ENCODE measurements at places on chromosomes 3 and 15.

- DNase-seq: no peak
Measured at GRCh38 chr15:91357011-91357410, 257.0 kb downstream of the SV2B start.

GRCh38 chr3:179560791-179561190 lies 1.9 kb upstream of the ACTL6A start:
- no peak for DNase-seq

- no peak for DNase-seq
Measured at GRCh38 chr3:141058996-141059395, 7.8 kb downstream of the SPSB4 start.

DNA sequence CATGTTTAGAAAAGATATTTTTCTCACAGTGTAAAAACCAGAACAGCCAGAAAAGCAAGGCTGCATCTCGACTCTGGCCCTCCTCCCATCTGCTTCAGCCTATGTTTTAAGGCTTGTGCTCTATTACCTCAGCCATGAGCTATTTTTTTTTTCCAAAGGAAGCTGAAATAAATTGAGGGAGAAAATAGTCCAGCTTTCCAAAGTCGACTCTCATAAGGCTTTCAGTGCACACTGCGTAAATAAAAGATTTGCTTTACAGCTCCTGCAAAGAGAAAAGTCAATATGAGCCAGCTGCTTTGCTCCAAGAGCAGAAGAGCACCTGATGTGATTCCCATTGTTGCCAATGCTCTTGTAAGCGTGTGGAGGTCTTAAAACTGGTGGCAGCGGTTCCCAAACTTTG lies 26.7 kb downstream of the SCG3 start:
- DNase-seq: no peak

- no peak for DNase-seq
Measured at GRCh38 chr3:29515451-29515850, 234.6 kb downstream of the RBMS3 start.

DNA sequence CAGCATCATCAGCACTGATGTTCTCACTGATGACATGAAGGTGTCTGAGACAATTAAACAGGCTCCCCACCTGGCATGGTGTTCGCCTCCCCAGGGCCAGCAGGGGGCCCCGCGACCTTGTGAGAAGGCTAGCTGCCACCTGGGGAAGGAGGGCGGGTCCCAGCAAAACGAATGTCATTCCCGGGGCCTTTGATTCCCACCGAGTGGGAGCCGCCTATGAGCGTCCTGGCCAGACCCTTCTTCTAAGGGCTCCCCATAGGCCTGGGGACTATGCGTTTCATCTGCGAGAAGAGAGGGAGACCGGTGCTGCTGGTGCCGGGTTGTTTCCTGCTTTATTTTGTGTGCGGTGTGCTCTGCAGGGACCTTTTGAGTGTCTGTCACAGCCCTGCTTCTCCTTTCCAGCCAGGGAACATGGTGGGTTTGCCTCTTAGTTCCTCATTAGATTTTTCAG lies 20.5 kb upstream of the MINDY4B start:
- peak; percentile 48 for DNase-seq

- DNase-seq: no peak
Measured at GRCh38 chr3:106482451-106482850, 613.6 kb upstream of the CBLB start.

GRCh38 chr3:65776494-65776893 lies 262.2 kb downstream of the MAGI1 start:
- DNase-seq: no peak

DNA sequence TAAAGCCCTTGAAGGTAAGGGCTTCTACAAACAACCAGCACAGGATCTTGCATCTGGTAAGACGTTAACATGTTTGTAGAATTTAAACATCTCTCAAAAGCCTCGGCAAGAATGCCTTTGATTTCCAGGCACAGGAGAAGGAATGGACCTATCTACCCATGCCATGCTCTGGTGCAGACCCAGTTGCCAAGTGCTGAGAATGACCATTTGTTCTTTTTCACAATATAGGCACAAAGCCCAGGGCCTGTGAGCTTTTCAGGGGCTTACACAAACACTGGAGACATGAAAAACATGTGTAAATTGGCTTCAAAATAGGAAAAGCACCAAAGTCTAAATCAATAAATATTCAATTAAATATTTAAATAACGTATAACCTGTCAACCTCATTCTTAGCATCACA lies 266.9 kb upstream of the TTC14 start:
- DNase-seq: no peak

DNA sequence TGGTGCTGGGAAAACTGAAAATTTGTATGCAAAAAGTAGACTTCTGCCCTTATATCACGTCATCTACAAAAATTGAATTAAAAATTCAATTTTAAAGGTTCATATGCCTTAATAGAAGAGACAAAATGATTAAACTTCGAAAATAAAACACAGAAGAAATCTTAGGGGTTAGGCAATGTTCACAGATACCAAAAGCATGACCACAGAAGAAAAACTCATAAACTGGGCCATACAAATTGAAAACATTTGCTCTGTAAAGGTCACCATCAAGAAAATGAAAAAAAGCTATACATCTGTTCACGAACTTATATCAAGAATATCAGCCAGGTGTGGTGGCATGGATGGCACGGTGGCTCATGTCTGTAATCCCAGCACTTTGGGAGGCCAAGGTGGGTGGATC lies 245.1 kb downstream of the PCCB start:
- DNase-seq: no peak

DNA sequence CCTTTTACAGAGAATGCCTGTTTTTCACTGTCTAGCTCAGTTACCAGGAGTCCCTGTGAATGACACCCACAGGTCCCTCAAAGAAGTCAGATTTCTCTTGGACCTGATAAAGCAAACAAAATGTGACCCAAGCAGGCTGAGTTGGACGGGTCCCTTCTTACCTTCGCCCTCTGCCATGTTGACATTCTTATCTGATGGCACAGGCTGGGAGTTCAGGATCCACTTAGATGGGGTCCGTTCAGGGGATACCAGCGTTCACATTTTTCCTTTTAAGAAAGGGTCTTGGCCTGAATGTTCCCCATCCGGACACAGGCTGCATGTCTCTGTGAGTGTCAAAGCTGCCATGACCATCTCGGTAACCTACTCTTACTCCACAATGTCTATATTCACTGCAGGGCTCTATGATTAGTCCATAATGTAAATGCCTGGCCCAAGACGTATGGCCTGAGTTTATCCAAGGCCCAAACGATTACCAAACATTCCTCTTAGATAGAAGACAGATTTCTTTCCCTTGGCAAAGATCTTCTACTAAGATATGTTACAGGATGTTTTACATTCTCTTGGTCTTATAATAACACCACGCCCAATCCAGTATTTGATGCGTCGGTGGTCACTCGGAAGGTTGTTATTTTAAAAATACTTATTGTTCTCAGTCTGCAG lies 179.1 kb downstream of the THSD4 start:
- no peak for DNase-seq

GRCh38 chr15:47473832-47474231 lies 243.5 kb upstream of the SEMA6D start:
- no peak for DNase-seq

- no peak for DNase-seq
Measured at GRCh38 chr15:42111924-42112323, 17.6 kb upstream of the PLA2G4D start.
